Keratinocyte (primary cell): ENCODE measurements at places on chromosomes 6 and 20.
A peak's percentile ranks its signal among the peaks of the same experiment; 100 is the strongest.

GRCh38 chr20:22562620-22563019 is 21.8 kb downstream of the FOXA2 start:
- DNase-seq, result no peak

- peak; percentile 60 for DNase-seq
These were observed 135.3 kb upstream of the BMP2 start for GRCh38 chr20:6632187-6632586.

DNA sequence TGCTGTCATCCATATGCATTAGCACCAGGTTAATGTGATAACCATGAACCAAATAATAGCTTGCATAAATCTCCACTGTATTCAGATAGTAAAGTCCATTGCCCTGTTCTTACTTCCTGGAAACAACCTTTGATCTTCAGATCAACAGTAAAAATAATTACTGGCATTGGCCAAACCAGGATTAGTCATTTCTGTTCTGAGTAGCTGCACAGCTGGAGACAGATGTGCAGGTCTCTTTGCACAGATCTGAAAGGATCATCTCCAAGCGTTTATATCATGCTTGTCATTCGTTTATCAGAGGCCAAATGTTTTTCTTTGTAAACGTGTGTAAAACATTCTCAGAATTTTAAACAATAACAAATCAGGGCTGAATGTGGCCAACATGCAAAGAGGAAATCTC is 134.4 kb upstream of the HMGCLL1 start:
- no peak for DNase-seq

- DNase-seq, result no peak
These were observed 413.8 kb downstream of the PTPRT start for GRCh38 chr20:42775866-42776265.

- no peak for DNase-seq
These were observed 207.0 kb downstream of the SLC24A3 start for GRCh38 chr20:19419396-19419795.

DNA sequence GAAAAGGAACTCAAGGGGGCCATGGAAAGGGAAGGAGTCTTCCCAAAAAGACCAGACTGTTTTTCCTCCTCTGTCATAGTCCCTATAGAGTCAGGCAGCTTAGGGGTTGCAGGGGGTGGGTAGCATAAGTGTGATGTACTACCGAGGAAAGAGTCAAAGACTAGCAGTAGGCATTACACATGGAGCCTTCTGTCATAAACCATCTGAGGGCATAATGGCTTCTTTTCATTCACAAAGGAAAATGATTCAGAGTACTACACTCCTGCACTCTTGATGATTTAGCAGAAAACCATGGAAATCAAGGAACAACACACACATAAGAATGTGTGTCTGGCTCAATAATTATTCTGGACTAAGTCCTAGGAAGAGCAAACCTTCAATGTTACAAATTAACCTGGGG is 14.9 kb downstream of the PLN start:
- DNase-seq, result no peak

- no peak for DNase-seq
These were observed 49.4 kb downstream of the PYGB start for GRCh38 chr20:25297141-25297905.

- no peak for DNase-seq
These were observed 335.4 kb downstream of the COL12A1 start for GRCh38 chr6:74870403-74870802.

DNA sequence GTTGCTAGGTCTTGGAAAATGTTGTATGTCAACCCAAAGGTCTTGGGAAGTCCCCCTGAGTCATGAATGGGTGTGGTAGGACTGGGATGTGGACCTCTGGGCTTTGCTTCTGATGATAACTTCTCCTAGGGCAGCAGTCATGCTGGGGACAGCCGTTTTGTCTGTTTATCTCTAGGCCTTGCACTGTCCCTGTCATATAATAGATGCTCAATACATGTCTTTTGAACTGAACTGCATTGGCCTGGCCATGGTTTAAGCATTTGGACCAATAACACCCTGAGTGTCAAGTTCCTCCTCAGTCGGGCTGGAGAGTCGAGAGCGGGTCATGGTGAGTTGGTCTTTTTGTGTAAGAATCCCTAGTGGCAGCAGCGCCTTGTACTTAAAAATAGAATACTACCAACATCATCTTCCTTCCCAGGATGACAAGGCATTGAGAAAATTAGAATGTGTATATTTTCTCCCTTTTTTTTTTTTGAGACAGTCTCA is 43.1 kb downstream of the E2F3 start:
- no peak for DNase-seq
